ENCODE measurements at places on chromosomes 4 and X.

- DNase-seq = peak; percentile 54
Observed at GRCh38 chr4:89657931-89658700, 178.8 kb downstream of the SNCA start.

GRCh38 chr4:54897590-54897989 is 227.8 kb downstream of the KDR start:
- no peak for DNase-seq

- no peak for DNase-seq
Observed at GRCh38 chr4:112343330-112344080, 46.3 kb downstream of the ALPK1 start.

DNA sequence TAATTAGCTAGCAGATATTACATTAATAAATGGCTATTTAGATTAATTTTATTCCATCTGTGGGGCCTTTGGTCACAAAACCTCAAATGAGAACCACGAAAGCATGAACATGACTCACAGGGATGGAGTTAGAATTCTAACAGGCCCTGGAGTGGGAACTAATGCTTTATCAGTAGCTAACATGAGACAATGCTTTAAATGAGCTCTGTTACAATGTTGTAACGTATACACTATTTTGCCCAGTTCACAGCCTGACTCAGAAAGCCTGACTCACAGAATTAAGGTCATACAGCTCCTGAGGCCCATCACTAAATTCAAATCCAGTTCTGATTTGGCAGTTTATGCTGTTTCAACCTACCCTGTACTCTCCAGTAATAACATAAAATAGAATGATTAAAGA is 23.2 kb downstream of the VEGFC start:
- peak; percentile 78 for DNase-seq

- DNase-seq = no peak
Observed at GRCh38 chrX:154780968-154781367, 18.3 kb downstream of the DKC1 start.

GRCh38 chrX:45372151-45372550 is 171.5 kb upstream of the DIPK2B start:
- no peak for DNase-seq

GRCh38 chrX:129792586-129793291 is 13.0 kb downstream of the SASH3 start:
- no peak for DNase-seq

DNA sequence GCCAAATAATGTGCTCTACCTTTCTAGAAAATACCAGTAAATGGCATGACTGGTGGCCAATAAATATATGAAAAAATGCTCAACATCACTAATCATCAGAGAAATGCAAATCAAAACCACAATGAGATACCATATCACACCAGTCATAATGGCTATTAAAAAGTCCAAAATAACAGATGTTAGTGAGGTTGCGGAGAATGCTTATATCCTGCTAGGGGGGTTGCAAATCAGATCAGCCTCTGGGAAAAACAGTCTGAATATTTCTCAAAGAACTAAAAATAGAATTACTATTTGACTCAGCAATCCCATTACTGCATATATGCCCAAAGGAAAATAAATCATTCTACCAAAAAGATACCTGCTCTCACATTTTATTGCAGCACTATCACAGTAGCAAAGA is 115.1 kb downstream of the RASGEF1B start:
- no peak for DNase-seq

GRCh38 chrX:11724122-11725017 is 33.7 kb upstream of the MSL3 start:
- peak; percentile 50 for DNase-seq

DNA sequence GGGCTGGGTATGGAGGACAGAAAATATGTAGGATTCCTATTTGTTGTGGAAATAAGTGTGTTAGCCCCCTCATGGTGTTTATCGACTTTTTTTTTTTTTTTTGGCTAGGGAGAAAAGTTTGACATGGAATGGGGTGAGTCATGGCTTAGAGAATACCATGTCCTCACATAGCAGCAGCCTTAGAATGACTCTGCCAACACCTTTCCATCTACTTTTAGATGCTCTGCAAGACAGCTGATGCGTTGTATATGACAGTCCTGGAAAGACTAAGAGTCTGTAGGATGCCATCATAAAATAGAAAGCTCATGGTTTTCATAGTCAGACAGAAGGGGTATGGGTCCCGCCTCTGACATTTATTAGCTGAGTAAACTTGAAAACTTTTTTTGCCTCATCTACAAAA is 37.7 kb downstream of the MTTP start:
- DNase-seq = peak; percentile 15

DNA sequence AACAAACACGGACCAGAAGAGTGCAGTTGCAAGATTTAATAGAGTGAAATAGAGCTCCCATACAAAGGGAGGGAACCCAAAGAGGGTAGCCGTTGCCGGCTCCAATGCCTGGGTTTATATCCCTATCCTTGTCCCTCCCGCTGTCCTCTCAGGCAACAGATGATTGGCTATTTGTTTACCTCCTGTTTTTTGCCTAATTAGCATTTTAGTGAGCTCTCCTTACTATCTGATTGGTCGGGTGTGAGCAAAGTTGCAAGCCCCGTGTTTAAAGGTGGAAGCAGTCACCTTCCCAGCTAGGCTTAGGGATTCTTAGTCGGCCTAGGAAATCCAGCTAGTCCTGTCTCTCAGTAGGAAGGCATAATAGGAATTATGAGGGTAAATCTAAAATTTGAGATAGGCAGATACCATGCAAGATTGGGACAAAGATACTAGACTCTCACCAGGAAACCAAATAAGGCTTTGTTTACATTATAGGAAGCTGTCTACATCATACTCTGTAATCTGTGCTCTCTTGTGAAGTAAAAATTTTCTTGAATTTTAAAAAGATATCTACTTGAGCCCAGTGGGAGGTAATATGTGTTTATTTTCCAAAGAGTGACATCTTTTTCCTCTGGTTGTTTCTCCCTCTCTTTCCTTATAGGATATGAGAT is 65.9 kb downstream of the ATP10D start:
- DNase-seq = no peak

- DNase-seq = no peak
Observed at GRCh38 chrX:7247346-7247745, 99.4 kb upstream of the PUDP start.

DNA sequence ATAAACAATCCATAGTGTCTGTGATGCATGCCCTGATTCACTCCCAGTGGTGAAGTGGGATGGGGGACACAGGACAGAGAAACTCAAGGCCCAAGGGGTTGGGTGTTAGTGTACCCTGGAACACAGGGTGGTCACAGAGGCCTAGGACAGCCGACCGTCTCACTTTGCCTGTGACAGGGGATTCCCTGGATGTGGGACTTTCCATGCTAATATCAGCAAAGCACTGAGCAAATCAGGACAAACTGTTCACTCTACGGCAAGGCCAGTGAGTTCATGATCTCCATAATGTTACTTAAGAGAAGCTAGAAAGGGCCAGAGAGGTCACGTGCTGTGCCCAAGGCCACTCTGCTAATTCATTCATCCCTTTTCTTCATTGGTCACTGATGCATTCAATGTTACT is 158.7 kb upstream of the RBPJ start:
- no peak for DNase-seq

GRCh38 chr4:127832585-127832984 is 48.1 kb upstream of the PLK4 start:
- DNase-seq = no peak

DNA sequence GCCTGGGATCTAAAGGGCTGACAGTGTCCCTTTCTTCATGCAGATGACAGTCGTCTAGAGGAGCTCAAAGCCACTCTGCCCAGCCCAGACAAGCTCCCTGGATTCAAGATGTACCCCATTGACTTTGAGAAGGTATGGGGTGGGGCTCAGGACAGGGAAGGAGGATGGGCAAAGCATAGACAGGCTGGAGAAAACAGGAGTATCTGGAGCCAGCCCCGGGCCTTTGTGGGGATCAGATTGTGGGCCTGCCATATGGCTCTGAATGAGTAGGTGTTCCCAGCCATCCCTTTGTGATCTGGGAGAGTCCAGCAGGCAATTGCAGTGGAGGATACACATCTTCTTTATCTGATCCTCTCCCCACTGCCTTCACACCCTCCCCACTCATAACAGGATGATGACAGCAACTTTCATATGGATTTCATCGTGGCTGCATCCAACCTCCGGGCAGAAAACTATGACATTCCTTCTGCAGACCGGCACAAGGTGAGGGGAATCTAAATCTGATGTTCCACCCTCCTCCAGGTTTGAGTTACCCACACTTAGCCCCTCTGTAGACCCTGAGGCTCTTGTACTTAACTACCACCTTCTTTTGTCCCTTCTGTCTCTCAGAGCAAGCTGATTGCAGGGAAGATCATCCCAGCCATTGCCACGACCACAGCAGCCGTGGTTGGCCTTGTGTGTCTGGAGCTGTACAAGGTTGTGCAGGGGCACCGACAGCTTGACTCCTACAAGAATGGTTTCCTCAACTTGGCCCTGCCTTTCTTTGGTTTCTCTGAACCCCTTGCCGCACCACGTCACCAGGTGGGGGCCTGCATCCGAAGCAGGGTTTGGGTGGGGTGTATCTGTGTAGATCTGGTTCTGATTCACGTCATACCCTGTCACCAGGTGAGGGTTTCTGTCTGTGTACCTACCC is 5.8 kb upstream of the CDK16 start:
- DNase-seq = no peak

- no peak for DNase-seq
Observed at GRCh38 chr4:146952896-146953295, 7.2 kb upstream of the TTC29 start.

DNA sequence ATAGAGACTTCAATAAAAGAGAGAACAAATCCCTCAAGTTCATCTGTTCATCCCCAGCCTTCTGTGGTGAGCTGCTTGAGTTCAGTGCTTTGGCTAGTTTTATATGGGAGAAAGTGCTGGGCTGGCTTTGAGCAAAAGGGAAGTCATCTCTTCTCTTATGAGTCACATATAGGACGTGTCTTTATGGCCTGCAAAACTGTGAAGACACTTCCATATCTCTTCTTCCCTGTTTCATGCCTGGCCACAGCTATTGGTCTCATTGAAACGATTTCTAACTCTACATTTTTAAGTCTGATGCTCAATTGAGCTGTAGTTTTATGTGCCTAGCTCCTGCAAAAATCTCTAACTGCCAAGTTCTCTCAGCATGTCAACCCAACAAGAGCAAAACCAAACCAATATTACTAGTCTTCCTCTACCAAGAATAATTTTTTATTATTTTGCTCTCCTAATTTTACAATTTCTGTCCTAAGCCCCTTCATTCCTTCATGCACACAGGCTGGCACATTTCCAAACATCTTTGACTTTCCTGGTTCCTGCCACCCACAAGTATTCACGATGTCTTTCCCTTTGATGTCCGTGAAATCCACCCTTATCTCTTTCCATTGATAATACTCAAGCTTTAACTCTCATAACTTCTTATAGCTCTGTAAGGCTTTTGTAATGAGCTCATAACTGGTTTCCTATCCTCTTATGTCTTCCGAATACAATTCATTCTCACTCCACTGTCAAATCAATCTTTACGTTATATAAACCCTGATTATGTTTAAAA is 165.3 kb downstream of the BTC start:
- DNase-seq = peak; percentile 24

- DNase-seq = no peak
Observed at GRCh38 chr4:7632971-7633370, 198.2 kb upstream of the PSAPL1 start.

DNA sequence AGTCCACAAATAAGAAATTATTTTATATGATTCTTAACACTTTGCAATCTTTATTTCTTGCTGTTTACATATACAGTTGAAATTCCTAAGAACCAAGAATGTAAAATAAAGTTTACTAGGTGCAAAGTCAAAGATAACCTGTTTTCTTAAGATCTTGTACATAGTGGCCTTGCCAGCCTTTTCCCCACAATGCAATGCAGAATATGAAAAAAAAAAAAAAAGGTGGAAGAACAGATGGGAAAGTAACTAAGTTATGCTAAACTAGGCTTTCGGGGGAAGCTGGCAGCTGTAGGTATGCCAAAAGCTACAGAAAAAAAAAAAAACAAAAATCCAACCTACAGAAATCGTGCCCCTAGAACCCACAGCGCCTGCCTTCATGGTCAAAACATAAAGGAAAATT is 1588.4 kb downstream of the STIM2 start:
- no peak for DNase-seq

DNA sequence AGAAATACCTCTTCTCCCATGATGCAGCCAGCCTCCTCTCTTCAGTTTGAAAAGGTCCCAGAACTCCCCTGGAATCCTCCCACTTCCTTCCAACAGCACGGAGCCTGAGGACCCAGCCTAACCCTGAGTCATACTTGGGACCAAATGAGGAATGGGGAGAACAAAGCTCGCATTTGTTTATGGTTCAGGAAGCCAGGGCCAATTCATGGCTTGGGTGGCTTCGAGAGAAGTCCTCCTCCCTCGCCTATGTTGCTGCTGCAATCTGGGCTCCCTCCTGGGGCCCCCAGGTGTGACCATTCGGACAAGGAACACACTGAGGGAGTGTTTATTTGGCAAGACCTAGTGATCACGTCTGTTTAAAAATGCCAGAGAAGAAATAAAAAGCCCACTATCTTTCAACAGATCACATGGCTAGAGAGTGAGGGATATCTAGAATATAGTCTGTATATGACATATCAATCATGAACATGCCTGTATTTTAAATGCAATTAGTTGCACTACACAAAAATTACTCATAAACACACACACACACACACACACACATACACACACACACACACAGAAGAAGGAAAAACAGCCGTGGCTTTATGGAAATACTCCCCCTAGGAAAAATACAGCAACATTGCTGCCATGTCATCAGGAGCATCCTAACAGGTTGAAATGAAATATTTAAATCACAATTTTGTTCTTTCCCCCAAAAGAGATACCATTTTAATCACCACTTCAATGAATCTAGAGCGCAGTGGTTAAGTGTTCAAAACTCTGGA is 155.7 kb upstream of the MAP3K15 start:
- DNase-seq = no peak

DNA sequence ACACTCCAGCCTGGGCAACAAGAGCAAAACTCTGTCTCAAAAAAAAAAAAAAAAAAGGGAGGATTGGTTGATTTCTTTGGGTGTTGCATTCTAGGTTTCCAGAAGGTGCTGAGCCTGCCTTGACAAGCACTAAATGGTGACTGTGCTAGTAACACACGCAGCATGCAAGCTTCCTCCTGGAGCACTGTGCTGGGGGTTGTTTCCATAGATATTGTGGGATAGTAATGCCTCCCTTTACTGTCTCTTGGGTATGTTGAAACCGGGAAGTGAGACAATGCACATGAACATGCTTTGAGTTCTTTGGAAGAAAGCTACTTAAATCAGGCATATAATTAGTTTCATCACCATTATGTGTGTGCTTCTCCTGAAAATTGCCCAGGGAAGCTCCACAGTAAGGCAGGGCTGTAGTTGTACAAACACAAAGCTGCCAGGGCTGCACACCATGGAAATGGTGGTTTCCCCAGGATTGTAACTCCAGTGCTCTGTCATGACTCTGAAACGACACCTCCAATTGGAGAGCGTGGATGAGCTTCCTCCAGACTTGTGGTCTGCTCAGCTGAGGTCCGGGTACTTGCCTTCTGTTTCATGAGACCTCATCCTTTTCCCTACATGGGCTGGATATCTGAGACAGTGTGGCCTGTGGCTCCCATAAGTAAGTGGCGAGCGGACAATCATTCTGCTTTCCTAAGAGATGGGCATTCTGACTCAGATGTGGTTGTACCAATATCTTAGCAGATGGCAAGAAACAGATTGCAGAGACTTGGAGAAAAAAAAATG is 31.5 kb upstream of the STOX2 start:
- no peak for DNase-seq

Data from RKO (cell line).